ENCODE measurements at places on chromosomes 3 and 15.

- DNase-seq: peak; percentile 82
These were observed 6.5 kb downstream of the CSRNP1 start for GRCh38 chr3:39146611-39147591.

- DNase-seq: no peak
These were observed 5.1 kb upstream of the SPINT1 start for GRCh38 chr15:40838756-40839155.

- no peak for DNase-seq
These were observed 81.4 kb upstream of the PTX3 start for GRCh38 chr3:157355276-157355675.

DNA sequence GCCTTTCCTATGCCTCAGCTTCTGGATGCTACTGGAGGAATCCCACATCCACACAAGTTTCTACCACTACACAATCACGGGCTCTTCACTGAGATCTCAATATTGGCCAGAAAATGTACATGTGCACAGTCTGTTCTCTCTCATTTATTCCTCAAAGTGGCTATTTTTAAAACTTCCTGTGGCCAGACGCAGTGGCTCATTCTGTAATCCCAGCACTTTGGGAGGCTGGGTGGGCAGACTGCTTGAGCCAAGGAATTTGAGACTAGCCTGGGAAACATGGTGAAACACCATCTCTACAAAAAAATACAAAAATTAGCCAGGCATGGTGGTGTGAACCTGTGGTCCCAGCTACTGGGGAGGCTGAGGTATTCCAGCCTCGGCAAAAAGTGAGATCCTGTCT, 91.4 kb upstream of the PRTG start:
- DNase-seq: no peak

DNA sequence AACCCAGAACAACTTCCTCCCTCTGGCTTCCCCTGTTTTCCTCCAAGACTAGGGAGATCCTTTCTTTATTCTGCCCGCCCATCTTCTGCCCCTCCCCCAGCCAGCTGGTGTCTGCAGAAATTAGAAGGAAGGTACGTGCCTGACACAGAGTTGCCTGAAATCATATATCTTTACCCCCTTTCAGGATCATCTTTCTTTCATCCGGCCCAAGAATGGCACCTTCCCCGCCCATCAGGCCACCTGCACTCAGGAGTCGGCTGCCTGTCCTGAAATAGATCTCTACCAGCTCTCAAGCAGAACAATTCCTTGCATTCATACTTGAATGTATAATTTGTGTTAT, 133.7 kb downstream of the VGLL4 start:
- DNase-seq: no peak

DNA sequence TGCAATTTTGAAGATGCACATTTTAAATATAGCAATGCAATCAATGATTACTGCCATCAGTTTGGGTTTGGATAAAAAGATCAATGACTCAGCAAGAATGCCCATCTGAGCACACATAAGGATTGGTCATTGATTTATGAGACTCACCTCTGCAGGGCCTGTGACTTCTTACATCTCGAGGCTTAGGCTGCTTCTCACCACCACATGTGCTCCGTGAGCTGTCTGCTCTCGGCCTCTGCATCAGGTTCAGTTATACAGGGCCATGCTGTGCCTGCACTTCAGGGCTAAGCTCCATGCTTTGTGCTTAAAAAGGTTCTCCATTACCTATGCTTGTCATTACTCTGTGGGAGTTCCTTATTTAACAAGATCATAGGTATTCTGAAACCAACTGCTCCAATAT, 887.5 kb downstream of the DIPK2A start:
- DNase-seq: no peak

DNA sequence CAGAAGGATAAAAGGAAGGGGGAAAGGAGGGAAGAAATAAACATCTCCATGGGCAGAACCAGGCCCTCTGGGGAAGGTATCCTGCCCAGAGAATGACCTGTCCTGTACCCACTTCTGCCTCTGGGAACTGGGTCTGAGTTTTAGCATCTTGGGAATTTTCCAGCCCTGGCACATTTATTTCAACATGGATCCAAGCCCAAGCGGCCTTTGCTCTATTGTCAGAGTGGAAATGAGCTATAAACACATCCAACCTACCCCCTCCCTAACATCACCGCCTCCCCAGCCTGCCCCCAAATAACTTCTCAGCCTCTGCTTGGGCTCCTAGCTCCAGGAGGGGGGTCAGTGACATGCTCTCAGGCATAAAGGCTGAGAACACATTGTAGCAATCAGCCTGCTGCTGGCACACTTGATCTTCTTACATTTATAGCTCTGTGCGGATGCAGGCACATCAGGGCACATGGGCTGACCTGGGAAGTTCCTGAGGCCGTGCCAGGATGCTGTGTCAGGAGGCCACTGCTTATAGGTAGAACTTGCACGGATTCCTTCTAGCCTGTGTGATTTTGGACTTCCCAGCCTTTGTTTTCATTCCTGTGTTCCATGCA, 4.6 kb upstream of the OXTR start:
- no peak for DNase-seq

DNA sequence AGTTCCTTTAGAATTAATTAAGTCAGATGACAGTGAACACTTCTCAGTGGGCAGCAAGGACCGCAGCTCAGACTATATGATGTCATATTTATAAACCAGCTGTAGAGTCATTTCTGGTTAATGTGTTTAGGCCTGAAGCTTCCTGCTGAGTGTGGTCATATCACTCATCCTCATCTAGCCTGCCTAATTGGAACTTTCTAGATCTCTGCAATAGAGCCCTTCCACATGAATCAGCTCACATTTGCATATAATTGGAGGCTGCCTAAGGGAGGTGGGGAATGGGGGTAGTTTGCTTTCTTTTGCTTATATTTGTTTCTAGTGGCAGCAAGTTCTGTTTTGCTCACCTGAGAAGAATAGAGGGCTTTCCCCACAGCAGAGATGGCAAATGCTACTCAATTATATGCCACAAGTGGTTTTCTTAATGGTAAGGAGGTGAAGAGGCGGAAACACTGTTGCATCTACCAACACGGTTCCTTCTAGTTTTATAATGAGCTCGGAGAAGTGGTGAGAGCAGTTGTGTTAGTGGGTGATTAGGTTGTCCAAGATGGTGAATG, 148.1 kb downstream of the KLHL25 start:
- peak; percentile 55 for DNase-seq

DNA sequence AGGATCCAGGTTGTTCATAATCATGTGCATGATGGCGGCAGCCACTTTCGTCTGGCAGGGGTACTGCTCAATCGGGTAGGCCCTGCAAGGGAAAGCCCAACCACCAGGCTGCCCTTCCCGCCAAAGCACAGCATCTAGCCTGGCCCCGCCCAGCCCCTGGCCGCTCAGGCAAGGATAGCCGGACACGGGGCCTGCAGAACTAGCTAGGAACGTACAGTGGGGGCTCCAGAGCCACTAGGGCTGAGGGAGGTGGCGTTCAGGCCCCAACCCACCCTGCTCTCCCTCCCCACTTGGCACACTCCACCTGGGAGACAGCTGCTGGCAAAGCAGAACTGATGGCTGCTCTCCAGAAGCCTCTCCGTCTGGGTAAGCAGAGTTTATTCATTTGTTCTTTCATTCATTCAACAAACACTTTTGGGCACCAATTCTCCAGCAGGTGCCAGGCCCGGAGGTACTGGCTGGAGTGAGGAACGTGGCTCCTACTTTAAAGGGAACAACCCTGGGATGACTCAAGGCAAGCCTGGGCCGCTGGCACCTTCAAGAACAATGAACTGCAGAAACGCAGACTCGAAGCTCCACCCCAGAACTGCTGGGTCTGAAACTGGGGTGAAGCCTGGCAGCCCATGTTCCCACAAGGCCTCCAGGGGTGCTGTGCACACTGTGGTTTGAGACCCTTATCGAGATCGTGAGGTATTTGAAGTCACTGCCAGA, 7.8 kb downstream of the UROC1 start:
- peak; percentile 13 for DNase-seq

GRCh38 chr3:39100500-39100886, 6.9 kb downstream of the GORASP1 start:
- no peak for DNase-seq

GRCh38 chr15:51302480-51302879, 35.9 kb downstream of the CYP19A1 start:
- DNase-seq: no peak

GRCh38 chr15:83112233-83112955, 4.9 kb downstream of the TM6SF1 start:
- no peak for DNase-seq

DNA sequence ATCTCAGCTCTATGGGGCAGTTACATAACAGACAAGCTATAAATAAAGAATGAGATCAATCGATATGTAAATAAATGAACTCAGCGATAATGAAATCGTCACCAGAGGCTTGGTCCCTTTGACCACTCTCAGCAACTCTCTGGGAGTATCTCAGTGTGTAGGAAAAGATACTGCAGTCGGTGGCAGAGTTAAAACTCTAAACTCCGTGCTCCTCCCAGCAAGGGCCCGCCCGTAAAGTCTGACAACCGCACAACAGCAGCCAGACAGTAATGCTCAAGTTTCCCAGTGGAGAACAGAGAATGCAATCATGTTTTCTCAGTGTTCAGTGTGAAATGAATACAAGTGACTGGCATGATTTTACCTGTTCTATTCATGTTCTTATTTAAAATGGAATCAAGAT, 28.3 kb upstream of the IGF1R start:
- DNase-seq: no peak

DNA sequence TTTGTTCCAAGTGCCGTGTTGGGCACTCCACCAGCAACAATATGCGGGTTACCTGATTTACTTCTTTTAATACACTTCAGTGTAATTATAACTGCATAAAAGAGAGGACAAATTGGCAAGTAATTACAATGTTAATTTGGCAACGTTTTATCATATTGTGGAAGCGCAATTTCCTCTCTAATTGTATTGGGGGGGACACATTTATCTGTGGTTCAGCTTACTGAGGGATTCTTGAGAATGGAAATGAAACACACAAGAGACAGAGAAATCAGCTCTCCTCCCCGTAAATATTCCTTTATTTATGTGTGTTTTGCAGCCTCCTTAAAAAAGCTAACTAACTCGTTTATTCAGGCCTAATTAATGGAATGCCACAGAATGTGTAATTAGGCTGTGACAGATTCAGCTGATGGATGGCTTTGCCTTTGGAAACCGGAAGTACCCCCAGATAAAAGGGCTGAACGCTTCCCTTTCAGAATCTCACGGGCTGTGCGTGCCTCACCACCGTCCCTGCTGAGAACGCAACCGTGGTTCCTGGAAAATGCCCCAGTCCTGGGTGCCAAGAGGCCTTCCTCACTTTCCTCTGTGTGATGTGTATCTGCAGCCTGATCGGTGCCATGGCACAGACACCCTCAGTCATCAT, 247.1 kb upstream of the ST8SIA2 start:
- no peak for DNase-seq

- peak; percentile 21 for DNase-seq
These were observed 674 bp downstream of the SERP1 start for GRCh38 chr3:150545419-150546225.

DNA sequence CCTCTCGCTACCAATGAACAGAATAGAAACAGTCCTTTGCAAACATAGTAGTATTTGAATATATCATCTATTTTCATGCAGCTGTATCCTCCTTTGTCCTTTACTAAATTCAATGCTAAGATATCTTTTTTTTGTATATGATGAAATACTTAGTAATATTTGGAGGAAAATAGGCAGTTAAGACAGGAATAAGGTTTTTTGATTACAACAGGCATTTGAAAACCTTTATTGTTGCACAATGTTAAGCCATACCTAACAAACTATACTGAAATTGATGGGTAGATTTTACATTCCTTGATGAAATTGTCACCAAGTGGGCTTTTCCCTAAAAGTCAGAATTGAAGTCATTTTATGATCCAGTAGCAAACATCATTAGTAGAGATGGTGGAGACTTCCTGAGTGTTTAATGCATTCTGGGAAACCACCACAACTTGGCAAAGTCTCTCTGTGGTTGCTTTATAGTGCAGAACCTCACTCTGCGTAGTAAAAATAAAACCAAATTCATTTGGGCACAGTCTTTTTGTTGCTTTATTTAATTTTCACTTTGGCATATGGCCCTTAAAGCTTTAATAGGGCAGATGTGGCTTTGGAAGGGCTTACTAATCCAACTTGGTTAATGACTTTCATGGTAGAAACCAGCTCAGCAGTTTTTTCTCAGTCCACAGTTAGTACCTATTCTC, 216.0 kb downstream of the DIPK2A start:
- no peak for DNase-seq

DNA sequence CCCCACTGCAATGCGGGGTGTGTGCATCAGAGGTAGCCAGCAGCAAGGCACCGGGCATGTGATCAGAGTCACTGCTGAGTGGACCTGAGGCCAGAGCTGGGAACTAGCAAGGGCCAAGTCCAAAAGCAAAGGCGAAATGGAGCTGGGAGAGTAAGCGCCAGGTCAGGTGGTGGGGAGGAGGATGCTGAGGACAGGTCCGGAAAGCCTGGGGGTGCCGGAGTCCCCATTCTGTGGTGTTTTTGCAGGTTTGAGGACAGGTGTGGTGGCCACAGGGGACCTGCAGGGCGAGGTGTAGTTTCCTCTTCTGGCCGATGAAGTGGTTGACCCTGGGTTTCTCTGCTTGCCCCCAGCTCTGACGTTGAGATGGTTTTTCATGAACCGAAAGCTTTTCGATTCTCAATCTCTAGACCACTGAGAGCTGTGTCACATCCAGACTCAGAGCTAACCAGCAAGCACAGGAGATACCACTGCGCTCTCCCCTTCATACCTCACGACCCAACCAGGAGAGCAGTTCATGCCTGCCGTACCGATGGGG, 35.0 kb upstream of the HES1 start:
- DNase-seq: peak; percentile 33

DNA sequence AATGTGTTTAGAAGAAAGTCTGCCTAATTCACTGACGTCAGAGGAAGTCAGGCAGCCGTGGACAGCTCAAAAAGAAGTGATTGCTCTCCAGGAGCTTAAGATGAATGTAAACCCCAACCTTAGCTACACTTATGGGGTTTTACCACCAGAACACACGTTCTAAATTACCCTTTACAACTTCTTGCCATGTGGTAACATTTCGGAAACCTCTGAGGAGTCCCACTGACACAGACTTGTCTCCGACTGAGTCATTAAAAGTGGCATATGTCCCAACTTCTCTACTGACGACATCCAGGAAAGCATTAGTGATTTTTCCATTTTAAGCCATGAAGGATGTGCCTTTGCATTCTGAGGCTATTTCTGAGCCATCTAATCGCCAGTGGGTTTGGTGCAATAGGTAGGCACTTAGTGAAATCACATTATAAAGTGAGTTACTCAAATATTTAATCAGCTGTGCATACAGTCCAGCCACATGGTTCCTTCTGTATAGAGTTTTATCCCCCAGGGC, 32.4 kb downstream of the C2CD4A start:
- DNase-seq: no peak

All from CD4-positive, alpha-beta T cell treated with Interleukin-15 for 1 hour (primary cell).